ENCODE measurements at places on chromosomes 6 and 20. TPM values are rescaled to one million over a fixed set of nuclear protein-coding genes. Genes with fewer than 3 reads are reported as not detected.

The GRIK2 gene
- under 0.01 TPM for total RNA-seq

The CALHM6 gene
- total RNA-seq = 77.8 TPM

The PSORS1C2 gene
- not detected for total RNA-seq

The STAU1 gene
- 23.2 TPM for total RNA-seq

The SIM1 gene
- total RNA-seq = under 0.01 TPM

The C6orf132 gene
- under 0.01 TPM for total RNA-seq

The LY6G6D gene
- total RNA-seq = 1.6 TPM

The SALL4 gene
- total RNA-seq = 3.5 TPM

The MUC21 gene
- total RNA-seq = under 0.01 TPM

The SLC22A16 gene
- 25.6 TPM for total RNA-seq

The RSPH4A gene
- 1.3 TPM for total RNA-seq

DNA sequence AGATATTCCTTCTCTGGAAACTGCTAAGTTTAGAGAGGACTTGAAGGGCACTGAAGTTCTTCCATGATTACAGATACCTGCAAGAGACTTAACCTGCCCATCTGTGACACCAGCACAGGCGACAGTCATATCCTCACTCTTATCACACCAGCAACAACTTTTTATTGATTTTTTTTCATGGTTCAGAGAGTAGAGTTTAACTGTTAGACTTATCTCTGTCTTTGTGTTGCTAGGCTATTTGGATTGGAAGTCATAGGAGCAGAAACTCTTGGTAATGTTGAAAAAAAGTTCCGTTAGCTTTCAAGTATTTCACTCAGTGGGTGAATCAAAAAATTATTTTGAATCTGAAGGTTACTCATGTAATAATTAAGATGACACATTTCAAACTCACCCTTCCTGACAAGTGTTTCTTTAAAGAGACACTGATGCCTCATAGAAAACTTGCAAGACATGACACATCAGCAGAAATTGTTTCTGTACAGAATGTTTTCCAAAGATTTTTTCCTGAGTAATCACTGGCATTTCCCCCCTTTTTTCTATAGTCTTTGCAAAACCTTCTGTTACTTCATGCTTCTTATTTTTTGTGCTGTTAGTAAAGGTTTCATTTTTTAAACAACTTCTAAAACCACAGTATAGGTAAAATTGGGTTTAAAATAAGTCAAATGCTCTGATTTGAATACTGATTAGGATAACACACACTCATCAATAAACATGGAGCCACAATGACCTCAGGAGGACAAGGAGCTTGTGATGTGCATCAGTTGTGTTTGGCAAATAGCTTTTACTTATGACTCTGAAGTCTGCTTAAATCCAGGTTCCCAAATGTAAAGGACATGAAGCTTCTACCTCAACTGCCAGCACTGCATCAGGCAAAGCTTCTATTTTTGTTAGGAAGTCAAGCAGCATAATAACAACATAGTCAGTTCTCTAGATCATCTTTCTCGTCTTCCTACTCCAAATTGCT, 252.9 kb upstream of the MAN1A1 start:
- DNase-seq = no peak

DNA sequence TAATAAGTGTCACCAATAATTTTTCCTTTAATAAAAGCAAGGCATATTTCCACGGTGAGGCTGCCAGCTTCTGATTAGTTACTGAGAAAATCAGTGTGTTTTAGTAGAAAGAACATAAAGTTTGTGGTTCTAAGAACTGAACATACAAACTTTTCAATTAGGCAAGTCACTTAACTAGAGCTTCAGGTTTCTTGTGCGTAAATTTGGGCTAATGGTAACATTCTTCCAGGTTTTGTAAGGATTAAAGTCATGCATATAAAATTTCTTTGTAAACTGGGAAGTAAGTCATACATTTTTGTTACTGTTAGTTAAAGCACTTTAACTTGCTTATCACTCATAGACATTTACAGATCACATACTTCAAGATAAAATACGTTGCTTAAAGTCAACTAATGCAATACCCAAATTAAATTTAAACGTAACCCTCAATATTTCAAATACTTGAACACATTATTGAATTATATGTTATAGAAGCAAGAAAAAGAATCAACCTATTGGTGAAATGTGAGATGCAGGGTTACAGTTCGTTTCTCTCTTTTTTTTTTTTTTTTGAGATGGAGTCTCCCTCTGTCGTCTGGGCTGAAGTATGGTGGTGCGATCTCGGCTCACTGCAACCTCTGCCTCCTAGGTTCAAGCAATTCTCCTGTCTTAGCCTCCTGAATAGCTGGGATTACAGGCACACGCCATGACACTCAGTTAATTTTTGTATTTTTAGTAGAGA, 327.3 kb upstream of the NOX3 start:
- no peak for DNase-seq

GRCh38 chr6:115947966-115948541, 112.6 kb downstream of the FRK start:
- no peak for DNase-seq

- DNase-seq = no peak
These were observed 608.3 kb upstream of the CITED2 start for GRCh38 chr6:139982652-139983295.

GRCh38 chr6:65299236-65299635, 407.8 kb downstream of the EYS start:
- no peak for DNase-seq

DNA sequence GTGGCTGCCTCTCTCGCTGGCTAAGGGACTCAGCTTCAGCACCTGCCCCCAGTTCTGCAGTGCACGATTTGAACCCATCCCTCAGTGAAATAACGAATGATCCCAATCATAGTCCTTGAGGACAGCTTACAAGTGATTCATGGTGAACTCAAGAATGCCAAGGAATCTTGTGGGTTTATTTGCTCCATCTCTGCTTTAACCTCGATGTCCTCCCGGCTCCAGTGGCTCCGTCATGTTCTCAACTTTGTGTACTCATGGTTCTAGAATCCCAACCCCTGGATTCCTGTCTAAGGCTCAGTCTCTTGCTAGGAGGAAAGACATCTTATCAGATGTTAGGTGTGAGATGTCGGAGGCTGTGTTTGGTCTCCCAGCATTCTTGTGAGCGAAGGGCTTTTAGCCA, 29.0 kb upstream of the GTSF1L start:
- no peak for DNase-seq

- DNase-seq = no peak
These were observed 28.4 kb downstream of the BRPF3 start for GRCh38 chr6:36224918-36225461.

GRCh38 chr20:684676-685319, 9.2 kb upstream of the SCRT2 start:
- no peak for DNase-seq

DNA sequence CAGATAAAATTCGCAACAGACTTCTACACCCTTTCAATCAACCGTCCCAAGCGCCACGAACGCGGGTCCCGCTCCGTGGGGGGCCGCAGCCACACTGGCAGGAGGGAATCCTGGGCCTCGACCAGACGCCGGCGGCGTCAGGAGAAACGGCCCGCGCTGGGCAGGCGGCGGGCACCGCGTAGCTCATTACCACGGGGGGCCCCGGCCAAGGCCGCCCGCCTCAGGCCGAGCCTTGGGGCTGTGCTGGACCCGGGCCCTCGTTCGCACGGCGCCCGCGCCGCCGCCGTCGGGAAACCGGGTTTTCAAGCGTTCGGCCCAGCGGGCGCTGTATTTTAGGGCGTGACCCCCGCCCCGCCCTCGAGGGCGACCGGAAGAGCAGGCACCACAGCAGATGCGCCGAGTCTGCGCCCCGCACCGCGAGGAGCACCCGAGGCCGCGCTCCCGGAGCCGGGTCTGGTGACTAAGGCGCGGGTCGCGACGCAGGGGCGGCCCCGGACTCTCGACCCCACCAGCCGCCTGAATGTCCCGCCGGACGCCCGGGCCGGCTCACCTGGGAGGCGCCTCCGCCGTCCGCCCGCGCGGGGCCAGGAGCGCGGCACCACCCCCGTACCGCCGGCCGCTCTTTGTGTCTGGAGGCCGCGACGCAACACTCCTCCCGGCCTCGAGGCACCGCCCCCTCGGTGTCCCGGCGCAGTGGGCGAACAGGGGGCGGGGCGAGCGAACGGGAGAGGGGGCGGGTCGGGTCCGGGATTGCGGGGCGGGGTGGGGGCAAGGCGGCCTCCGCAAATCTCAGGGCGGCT, at the start of gene NINL:
Gene NINL (minus strand): TSS at position 627 of the 800 bp plus-strand sequence. CDS start 58,944 bp downstream, outside the sequence.
- DNase-seq = no peak

DNA sequence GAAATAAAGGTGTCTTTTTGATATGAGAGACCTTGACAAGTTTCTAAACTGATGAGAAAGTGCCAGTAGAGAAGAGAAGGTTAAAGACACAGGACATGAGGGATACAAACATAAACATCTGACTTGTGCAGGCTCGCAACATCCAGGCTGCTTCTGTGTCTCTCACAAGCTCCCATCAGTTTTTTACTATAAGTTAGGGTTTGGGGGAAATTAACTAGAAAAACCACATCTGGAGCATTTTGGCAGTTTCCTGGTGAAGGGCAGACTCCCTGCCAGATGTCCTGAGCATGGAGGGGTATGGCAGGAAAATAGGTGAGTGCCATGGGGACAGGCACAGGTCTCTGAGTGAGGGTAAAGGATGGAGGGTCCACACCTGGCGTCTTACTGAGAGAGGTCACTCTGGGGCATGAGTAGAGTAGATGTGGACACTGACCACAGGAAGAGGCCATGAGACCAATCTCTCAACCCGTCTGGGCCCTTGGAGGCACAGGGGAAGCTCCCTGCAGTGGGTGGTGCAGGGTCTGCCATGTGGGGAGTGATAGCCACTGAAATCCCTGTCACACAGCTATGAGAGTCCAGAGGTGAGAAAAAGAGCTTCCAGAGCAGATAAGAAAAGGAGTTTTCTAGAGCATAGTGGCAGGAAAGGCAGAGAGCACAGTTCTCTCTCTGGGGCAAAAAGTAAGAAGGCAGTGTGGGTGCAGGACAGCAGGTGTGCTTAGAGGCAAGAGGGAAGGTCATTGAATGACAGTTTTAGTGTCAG, 193.3 kb upstream of the SYNDIG1 start:
- no peak for DNase-seq

- DNase-seq = no peak
These were observed 47.2 kb downstream of the FOXA2 start for GRCh38 chr20:22536956-22537756.

DNA sequence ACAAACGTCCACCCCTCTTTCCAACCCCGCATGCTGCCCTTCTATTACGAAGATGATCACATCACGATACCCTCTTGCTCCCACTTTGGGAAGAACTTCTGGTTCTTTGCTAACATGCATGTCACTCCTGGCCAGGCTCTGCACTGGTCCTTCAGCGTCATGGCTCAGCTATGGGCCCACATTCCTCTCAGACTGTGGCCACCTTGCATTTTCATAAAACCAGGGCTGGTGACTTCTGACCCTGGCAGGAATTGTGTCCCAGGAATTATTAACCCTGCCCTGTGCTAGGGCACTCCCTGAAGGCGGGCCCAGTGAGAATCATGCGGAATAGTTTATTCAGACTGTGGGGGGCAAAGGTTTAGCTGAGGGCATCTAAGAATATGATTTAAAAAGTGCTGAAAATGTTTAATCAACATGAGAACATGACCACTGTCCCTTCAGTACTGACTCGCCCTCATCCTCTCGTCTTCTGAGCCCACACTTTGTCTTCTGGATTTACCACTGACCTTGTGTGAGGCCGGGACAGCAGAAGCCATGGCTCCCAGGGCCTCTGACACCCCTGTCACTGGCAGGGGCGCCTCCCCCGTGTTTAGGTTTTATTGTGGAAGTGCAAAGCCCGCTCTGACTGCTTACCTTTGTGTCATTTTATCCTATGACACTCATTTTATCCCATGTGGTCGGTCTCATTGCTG, 38.1 kb upstream of the THBS2 start:
- no peak for DNase-seq

DNA sequence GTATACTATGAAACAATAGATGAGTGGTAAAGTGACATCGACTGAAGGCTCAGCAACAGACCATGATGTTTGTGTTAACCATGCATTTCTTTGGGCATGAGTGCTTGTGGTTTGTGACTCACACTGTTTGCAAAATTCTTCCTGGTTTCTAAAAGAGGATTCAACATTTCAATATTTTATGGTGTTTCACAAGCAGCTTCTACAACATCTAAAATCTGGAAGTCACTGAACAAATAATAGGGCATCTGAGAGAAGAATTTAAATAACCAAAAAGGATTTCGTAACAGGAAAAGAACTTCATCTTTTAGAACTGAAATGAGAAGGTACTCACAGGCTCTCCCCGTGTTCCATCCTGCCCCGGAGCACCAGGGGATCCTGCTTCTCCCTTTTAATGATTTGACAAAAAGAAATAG, 146.2 kb downstream of the COL21A1 start:
- peak; percentile 9 for DNase-seq

GRCh38 chr6:118220429-118221128, 313.5 kb downstream of the SLC35F1 start:
- no peak for DNase-seq

GRCh38 chr20:1788044-1788443, 107.2 kb upstream of the SIRPA start:
- no peak for DNase-seq

DNA sequence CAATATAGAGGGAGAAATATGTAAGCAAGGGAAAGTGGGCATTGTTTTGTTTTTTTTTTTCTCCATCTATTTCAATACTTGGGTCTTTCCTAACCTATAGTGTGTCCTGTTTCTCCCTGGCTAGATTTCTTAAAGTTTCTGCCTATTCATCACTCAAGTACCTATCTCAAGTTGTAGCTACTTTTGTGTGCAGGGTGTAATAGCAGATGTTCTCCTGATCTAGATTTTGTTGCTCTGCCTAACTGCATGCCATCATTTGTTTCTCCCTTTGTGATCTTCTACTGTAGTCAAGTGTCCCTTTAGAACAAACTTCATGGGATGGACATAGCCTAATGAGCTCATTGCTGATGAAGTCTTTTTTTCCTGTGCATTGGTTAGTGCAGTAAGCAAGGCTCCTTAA, 45.8 kb downstream of the TOP1 start:
- DNase-seq = no peak

- no peak for DNase-seq
These were observed 807 bp downstream of the TBC1D20 start for GRCh38 chr20:461254-462198.
